Activated CD8-positive, alpha-beta T cell treated with anti-CD3 and anti-CD28 coated beads for 36 hours (primary cell): ENCODE measurements at places on chromosomes 1 and 21. TPM values are rescaled to one million over a fixed set of nuclear protein-coding genes. Genes with fewer than 3 reads are reported as not detected.

- peaks cover 49% of the 10 kb centered on the region for H3K4me1 ChIP-seq
- no peak overlapping the region for H3K27ac ChIP-seq
- no peaks in the 10 kb centered on the region for H3K36me3 ChIP-seq
- DNase-seq: no peak
These were observed 12.2 kb downstream of the FCRLB start for GRCh38 chr1:161733526-161733925.

DNA sequence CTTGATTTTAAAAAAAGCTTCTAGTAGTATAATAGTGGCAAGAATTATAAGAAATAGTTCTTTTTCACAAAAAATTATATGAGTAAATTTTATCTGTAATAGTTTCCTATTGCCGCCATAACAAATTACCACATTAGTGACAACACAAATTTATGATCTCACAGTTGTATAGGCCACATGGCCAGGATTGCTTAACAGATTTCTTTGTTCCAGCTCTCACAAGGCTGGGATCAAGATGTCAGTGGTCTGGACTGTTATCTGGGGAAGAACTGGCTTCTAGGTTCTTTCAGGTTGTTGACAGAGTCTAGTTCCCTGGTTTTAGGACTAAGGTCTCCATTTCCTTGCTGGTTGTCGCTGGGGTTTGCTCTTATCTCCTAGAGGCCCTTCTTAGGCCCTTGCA, 236.4 kb downstream of the USP25 start:
- DNase-seq: no peak
- no peak overlapping the region for H3K4me3 ChIP-seq
- H3K36me3 ChIP-seq: no peaks in the 10 kb centered on the region
- H3K4me1 ChIP-seq: no peaks in the 10 kb centered on the region

DNA sequence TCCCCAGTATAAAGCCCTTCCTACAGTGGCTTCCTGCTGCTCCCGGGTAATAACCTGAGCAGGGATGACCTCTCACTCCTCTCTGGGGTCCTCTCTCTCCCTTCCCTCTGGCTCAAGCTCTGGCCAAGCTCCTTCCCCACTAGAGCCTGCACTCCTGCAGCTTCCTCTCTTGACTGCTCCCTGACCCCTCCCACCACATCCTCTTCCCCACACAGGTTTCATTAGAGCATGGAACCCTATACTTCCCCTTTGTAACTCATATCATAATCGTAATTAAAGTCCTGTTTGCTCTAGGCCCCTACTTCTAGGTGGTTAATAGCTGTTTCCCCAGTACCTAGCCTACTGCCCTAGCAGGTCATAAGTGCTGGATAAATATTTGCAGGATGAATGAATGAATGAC, 146.2 kb downstream of the C1orf21 start:
- peaks cover 4% of the 10 kb centered on the region for H3K27me3 ChIP-seq
- no peak overlapping the region for H3K27ac ChIP-seq
- no peak overlapping the region for H3K4me3 ChIP-seq
- DNase-seq: no peak

GRCh38 chr1:39360731-39361130, 130.7 kb upstream of the BMP8A start:
- H3K4me3 ChIP-seq: no peak overlapping the region
- no peak for DNase-seq
- H3K27ac ChIP-seq: no peak overlapping the region
- no peaks in the 10 kb centered on the region for H3K27me3 ChIP-seq
- H3K4me1 ChIP-seq: no peaks in the 10 kb centered on the region
- H3K36me3 ChIP-seq: peaks cover 47% of the 10 kb centered on the region

Gene RGS13
- total RNA-seq: not detected

Gene AADACL3
- not detected for total RNA-seq
